ENCODE measurements at places on chromosomes 7 and 10.

GRCh38 chr10:65125212-65125611, 1604.0 kb downstream of the REEP3 start:
- no peak for DNase-seq

- no peak for DNase-seq
Observed at GRCh38 chr10:80540981-80541750, 3.5 kb downstream of the SH2D4B start.

GRCh38 chr7:123712619-123713018, 36.2 kb downstream of the WASL start:
- DNase-seq = no peak

DNA sequence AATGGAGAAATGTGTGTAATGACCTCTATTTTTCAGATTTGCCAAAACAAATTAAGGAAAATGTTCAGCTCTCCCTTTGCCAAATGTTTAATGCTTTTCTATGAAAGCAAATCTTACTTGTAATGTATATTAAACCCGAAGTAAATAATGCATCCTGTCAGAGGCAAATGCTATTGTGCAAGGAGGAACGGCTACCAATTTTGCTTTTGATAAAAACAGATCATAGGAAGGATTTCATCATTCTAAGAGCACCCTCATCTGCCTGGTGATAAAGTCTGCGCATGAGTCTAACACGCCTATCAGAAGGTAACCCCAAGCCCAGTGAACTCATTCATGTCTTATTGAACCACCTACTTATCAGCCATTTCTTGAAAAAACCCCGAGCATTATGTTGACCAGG, 412.4 kb upstream of the MKI67 start:
- no peak for DNase-seq

DNA sequence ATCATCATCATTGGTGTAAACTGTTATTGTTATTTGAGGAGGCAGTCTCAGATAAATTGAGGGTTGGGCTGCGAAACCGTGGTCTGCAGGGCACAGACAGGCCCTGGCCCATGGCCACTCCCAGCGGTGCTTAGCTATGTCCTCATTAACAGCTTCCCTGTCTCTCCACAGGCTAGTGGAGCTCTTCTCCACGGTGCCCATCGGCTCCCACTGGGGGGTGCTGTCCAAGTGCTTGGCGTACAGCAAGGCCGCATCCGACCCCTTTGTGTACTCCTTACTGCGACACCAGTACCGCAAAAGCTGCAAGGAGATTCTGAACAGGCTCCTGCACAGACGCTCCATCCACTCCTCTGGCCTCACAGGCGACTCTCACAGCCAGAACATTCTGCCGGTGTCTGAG, 21.6 kb downstream of the GPR26 start:
- DNase-seq = no peak

DNA sequence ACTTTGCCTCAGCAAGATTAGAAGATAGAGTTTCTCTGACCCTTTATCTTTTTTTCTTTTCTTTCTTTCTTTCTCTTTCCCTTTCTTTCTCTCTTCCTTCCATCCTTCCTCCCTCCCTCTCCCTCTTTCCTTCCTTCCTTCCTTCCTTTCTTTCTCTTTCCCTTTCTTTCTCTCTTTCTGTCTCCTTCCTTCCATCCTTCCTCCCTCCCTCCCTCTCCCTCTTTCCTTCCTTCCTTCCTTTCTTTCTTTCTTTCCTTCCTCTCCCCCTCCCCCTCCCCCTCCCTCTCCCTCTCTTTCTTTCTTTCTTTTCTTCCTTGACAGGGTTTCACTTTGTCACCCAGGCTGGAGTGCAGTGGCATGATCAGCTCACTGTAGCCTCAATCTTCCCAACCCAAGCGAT, 40.2 kb upstream of the LCOR start:
- DNase-seq = no peak

DNA sequence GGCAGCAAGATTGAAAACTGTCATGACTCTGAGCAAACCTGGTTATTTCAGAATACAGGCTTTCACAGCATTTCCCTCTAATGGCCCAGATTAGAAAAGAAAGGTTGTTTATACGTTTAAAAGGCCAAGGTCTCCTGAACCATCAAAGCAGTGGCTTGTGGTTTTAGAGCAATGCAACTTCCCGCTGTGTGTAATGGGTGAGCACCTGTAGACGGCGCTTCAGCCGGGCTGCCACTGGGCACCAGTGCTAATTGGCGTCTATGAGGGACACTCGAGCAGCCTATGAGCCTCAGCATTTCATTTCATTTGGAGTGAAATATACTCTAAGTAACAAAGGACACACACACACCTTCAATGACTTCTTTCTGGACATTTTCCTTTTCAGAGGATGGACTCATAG, 671.0 kb upstream of the FZD8 start:
- DNase-seq = no peak

- no peak for DNase-seq
Observed at GRCh38 chr10:100101192-100102076, 19.8 kb upstream of the CPN1 start.

DNA sequence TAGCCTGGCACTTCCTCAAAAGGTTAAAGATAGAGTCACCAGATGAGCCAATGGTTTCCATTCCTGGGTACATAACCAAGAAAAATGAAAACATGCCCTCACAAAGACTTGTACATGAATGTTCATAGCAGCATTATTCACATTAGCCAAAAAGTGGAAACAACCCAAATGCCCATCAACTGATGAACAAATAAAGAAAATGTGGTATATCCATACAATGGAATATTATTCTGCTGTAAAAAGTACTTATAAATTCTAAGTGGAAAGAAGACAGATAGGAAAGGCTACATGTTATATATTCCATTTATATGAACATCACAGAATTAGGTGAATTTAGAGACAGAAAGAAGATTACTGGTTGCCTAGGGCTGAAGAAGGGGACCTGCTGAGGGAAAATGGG, 10.7 kb upstream of the SLC16A9 start:
- no peak for DNase-seq

- DNase-seq = no peak
Observed at GRCh38 chr7:65222655-65223054, 151.0 kb upstream of the ZNF92 start.

DNA sequence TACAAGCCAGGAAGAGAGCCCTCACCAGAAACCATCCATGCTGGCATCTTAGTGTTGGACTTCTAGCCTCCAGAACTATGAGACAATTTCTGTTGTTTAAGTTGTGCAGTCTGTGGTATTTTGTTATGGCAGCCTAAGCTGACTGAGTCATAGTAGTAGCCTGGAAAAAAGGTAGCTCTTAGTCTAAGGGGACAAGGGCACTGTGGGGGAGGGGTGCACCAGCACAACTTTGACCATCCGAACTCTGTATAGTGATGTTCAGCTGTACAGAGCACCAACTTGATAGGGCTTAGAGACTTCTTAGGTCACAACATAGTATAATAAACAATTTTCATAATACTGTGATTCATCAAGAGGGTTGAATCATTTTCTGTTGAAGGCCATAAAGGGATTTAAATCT, 14.3 kb downstream of the EIF4EBP2 start:
- DNase-seq = no peak

GRCh38 chr10:56831681-56832080, 470.6 kb upstream of the ZWINT start:
- no peak for DNase-seq

DNA sequence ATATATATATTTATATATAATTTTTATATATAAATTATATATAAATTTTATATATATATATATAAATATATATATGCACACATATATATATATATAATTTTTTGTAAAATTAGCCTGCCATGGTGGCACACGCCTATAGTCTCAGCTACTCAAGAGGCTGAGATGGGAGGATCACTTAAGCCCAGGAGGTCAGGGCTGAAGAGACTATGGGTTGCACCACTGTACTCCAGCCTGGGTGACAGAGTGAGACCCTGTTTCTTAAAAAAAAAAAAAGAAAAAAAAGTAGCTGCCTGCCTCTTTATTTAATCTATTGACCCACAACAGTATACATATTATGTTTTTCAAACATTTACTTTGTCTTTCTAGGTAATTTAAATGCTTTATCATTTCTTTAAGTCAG, 19.2 kb downstream of the BCAP29 start:
- DNase-seq = no peak

DNA sequence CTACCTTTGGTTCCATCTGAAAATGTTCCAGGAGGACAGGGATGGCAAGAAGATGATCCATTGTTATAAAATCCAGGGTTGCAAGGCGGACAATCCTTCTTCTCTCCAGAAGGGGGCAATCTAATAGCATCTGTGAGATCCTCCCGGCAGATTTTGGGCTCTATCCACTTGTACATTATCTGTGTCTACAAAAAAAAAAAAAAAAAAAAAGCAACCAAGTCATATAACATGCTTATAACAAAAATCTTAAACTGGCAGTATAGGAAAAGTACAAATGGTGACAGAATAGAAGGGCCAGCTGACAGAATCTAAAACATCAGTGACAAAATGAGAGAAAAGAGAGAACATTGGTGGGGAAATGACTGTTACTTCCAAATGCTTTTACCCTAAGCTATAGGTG, 132.7 kb downstream of the ELAPOR2 start:
- peak; percentile 49 for DNase-seq

DNA sequence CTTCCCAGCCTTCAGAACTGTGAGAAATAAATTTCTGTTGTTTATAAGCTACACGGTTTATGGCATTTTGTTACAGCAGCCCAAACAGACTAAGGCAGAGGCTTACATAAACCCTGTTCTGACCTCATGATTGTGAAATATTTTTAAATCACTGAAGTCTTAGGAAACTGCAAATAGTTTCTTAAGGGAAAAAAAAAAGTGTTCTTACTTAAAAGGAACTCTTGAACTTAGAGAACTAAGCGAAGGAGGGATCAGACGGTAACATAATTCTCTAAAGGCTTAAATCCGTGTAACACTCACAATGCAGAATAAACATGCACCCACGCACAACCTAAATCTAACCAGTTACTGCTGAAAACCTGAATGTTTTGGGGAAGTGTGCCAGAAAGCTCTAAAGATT, 749.1 kb upstream of the LRRTM3 start:
- DNase-seq = no peak

DNA sequence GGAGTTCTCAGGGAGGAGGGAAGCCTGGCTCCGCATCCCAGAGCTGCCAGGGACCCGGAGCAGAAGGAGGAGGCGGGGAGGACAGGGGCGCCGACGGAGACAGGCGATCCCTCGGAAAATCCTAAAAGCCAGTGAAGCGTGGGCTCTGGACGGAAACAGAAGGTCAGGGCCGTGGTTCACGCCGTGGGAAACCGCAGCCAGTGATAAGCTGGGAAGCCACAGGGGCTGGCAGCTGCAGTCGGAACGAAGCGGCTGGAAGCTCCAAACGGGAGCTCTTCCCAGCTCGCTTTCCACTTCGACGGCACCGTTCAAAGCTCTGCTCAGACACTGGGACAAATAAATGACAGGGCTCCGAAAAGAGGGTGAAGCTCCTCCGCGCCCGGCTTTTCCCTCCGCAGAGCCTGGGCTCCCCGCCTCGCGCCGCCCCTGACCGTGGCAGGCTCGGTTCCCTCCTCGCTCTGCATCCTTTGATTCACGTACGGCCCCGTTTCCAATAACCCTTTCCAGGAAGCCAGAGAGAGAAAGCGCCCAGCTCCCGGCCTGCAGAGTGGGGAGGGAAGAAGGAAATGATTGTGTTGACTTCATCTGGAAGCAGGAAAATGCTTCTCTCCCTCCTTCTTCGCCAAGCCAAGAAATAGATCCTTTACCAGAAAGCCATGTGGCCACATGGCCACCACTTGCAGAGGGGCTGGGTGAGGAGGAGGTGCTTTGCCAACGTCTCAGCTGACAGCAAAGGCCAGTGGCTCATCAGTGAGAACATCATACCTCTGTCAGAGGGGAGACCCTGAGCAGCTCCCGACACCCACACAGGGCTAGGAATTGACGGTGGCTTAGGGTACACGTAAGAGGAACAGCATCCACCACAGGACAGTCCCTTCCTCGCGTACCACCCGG, 57.4 kb downstream of the ADRB1 start:
- DNase-seq = no peak

GRCh38 chr10:102111276-102111675, 8.9 kb downstream of the LDB1 start:
- DNase-seq = no peak

DNA sequence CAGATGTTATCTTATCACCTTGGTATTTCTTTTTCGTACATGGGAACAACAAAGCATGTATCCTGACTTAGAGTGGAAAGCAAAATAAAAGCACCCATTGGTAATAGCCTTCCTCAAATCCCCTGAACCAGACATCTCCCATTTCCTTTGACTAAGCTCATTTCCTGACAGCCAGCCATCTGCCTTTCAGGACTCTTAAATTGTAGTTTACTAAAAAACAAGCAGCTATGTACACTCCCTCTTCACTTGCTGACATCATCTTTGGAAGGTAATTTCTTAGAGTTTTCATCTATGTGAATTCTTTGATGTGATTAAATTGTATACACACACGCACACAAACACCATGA, 40.7 kb downstream of the ARL4A start:
- DNase-seq = no peak

GRCh38 chr10:31693491-31693890, 235.1 kb downstream of the ARHGAP12 start:
- no peak for DNase-seq

GRCh38 chr7:121244120-121244870, 84.5 kb upstream of the WNT16 start:
- no peak for DNase-seq

DNA sequence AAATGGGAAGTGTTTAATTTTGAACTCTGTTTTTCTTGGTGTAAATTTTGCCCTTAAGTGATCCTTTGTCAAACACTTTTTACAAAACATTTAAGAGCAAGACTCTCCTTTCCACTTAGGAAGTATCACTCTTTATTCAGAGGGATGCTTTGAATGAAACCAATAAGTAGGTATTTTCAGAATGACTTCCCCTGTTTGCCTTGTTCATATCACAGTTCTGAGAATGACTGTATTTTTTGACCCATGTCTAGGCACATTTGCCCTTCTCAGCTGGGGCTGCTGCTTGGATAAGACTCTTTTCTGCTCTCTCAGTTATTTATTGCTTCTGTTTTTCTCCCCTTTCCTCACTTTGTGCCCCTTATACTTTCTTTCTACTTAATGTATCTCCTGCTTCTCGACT, 98.2 kb downstream of the CCNY start:
- no peak for DNase-seq

DNA sequence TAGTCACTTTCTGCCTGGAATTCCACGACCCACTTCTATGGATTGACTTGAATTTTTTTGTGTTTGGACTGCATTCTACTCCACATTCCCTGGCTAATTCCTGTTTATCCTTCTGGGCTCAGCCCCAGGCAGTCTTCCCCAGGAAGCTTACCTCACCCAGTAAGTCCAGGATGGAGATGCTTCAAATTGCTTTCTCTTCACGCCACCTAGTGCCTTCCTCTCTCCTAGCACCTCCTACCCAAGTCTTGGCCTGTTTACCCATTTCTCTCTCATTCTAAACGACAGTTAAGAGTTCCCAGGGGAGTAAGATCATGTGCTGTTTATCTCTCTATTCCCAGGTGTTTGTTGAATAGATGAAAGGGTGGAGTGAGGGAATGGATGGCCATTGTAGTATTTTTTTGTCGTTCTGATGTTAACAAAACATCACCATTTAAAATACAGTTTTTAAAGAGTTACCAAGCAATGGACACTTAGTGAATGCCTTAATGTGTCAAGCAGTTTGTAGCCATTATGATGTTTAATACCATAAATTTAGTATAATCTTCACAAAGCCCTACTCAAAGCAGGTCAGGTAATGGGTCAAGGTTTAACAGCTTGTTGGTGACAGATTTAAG, 45.5 kb upstream of the TARP start:
- peak; percentile 48 for DNase-seq
